ENCODE measurements at places on chromosomes 11 and 22.

DNA sequence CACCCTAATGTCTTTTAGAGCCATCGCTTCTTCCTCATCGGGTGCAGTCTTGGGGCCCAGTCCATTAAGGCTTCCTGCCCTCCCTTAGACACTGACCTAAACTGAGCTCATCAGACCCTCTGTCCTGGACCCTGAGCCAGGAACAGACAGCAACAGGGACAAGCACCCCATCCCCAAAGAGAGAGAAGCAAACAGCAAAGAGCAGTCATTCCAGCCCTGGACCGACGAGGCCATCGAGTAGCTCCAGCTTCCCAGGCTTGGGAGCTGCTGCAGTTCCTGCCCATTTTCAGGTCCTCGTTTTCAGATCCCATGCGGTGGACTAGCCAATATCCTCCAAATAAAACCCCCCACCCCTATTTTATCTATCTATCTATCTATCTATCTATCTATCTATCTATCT, 25.8 kb upstream of the CACNG2 start:
- no peak for DNase-seq

DNA sequence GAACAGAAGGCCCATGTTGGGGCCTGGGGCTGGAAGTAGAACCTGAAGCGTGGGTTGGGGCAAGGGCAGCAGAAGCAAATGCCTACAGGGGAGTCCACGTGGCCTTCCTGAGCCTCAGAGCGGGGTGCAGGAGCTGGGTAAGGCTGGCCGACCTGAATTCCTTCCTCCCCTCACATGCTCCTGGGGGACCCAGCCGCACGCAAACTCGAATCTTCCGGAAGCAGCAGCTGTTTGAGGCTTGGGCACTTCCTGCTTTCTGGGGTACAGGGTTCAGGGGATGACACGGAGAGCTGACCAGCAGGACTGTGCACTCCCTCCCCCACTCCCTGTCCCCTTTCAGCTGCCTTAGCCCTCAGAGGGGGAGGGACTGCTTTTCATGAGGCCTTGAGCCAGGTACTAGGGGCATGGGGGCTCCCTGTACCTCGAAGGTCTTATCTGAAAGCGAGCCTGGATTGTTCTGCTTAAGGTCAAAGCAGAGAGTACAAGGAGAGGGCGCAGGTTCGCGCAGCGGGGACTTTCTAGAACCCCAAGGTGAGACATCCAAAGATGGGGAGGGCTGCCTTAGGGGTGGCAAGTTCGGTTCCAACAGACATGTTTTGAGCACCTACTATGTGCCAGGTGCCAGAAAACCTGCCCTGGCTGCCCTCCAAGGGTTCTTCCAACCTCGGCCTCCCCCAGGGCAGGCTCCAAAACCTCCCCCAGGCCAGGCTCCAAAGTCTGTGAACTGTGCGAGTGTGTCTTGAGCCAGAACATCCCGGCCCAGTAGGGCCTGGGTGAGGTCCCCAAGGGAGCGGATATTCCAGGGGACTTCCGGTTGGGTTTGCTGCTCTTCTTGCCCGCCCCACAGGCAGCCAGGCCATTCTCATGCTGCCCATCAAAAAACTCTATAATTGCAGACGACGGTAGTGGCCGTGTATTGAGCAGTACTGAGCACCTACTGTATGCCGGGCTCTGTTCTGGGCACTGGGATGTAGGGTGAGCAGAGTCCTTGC, 1.7 kb downstream of the NCF4 start:
- DNase-seq, result no peak

- no peak for DNase-seq
Measured at GRCh38 chr11:113828191-113828590, 47.2 kb downstream of the USP28 start.

DNA sequence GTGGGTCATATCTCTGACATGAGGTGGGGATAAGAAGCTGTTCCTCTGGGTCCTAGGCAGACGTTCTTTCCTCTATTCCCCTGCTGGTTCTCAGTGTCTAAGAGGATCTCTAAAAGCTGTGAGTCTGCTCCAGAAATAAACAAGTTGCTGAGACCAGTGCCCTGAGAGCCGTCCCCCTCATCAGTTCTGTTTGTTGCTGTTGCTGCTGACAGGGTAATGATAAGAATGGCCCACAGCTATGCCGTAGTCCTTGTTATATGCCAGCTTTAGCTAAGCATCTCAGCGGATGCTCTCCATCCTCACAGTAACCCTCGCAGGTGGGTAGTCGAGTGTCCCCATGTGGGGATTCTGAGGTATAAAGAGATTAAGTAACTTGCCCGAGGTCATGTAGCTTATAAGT, 23.5 kb upstream of the ST14 start:
- DNase-seq, result no peak

- DNase-seq, result no peak
Measured at GRCh38 chr11:126347751-126348668, 7.5 kb upstream of the ST3GAL4 start.

DNA sequence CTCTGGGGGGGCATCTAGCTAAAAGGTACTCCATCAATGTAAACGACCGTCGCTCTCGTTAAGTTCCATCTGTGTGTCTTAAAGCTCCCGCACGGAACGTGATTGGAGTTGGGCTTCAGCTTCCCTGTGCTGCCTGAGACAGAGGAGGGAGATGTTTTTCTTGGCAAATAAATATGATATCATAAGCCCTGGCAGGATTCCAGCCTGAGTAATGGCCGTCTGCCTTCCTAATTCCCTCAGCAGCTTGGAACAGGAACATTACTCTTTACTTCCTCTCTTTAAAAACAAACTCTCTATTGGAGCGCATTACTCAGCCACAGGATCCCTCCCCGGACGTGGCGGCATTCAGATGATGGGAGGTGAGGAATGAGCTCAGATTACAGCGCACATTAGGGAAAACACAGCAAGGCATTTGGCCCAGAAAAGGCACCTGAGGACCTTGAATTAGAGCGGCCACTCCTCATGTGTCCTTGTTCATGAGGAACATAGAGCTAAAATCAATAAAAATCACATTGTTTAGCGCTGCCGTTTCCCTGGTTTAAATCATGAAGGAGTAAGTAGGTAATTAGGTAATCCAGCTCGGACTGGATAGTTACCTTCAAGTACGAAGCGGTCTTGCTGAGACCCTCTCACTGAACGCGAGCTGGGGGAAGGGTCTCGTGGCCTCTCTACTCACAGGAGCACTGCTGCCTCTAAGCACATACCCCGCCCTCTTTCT, 230.4 kb downstream of the ST3GAL4 start:
- DNase-seq, result no peak

DNA sequence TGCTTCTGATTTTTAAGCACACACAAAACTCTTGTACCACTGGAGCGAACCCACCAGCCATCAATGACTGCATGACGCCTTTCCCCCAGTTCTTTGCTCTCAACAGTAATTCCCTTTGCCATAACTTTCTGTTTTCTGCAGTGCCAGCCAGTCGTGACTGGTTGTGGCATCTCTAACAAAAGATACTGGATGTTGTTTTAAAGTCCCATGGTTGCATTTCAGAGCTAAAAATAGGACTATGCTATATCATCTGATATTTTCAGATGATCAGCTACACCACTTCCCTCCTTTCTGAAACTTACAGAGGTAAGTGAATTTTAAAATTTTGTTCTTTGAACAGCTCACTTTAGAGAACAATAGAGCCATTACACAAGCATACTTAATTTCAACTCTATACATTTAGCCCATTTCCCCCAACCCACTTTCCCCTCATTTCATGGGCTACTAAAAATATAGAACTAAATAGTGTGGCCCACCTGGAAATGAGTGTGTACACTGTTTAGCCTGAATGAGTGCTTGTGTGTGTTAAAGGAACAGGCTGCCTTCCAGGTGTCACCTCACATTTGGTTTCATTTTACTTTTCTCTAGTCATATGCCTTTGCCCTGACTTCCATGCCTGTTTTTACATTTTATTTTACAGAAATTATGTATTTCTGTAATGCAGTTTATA, 136.9 kb upstream of the ZC3H12C start:
- no peak for DNase-seq

DNA sequence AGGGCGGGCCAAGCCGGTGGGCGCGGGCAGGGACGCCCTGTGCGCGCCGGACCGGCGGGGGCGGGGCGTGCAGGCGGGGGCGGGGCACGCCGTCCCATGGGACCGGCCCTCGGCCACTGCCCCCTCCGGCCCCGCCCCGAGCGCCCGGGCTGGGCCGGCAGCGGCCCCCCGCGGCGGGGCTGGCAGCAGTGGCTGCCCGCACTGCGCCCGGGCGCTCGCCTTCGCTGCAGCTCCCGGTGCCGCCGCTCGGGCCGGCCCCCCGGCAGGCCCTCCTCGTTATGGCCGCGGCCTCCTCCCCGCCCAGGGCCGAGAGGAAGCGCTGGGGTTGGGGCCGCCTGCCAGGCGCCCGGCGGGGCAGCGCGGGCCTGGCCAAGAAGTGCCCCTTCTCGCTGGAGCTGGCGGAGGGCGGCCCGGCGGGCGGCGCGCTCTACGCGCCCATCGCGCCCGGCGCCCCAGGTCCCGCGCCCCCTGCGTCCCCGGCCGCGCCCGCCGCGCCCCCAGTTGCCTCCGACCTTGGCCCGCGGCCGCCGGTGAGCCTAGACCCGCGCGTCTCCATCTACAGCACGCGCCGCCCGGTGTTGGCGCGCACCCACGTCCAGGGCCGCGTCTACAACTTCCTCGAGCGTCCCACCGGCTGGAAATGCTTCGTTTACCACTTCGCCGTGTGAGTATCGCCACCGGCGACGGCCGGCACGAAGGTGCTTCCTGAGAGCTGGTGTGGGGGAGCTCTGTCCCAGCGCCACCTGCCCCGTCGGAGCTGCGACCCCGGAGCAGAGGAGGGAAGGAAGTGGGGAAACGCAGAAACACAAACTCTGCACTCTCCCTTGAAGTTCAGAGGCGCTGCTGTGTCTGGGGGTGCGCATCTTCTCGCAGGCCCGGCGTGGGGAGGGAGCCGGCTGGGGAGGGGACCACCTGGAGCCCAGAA, at the start of gene KCNQ1:
Gene KCNQ1 (plus strand): TSS at position 188 of the 925 bp plus-strand sequence. CDS start 91 bp downstream, at position 279.
- peak; percentile 52 for DNase-seq

All from activated CD4-positive, alpha-beta memory T cell treated with anti-CD3 and anti-CD28 coated beads for 36 hours (primary cell).